ENCODE measurements at places on chromosomes 5 and 9.

DNA sequence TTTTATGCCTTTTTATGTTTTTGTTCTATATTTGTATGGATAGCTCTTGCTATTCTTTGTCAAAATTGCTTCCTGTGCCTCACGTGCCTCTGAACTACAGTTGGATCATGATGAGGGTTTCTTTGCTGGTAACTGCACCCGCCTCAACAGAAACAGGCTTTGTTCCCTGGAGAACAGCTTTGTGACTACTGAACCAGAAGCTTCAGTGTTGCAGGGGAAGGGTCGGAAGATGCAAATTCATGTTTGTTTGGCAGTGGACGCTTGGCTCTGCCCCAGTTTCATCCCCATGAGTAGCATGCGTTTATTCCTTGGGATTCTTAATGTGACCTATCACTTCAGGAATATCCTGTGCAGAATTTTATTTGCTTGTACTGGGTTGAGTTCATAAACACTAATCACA is 959.1 kb upstream of the WWC1 start:
- DNase-seq = no peak

DNA sequence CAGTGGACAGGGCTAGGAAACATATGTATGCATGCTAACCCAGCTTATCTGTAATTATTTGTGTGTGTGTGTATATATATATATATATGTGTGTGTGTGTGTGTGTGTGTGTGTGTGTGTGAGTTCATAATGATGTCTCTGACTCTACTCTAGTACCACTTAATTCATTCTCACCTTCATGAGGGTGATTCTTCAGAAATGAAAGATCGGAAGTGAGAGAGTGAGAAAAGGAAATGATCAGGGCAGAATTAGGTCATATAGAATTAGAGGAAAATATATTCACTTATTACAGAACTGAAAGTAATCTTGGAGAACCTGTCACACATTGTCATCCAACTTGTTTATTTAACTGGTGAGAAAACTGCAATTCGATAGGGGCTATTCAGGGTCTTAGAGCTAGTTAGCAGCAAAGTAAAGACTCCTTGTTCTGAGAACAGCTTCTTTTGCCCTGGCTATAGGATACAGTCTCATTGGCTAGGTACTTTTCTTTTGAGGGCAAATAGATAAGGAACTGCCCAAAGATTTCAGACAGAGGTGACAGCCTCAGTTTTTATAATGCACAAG is 58.8 kb downstream of the C9orf153 start:
- no peak for DNase-seq

- no peak for DNase-seq
These were observed 344.1 kb downstream of the NR2F1-AS1 start for GRCh38 chr5:93236807-93237421.

- DNase-seq = no peak
These were observed 3.6 kb upstream of the UIMC1 start for GRCh38 chr5:177010153-177010552.

GRCh38 chr9:91483835-91484234 is 60.2 kb upstream of the NFIL3 start:
- no peak for DNase-seq

- DNase-seq = no peak
These were observed 160.9 kb downstream of the CEP120 start for GRCh38 chr5:123262216-123262823.

DNA sequence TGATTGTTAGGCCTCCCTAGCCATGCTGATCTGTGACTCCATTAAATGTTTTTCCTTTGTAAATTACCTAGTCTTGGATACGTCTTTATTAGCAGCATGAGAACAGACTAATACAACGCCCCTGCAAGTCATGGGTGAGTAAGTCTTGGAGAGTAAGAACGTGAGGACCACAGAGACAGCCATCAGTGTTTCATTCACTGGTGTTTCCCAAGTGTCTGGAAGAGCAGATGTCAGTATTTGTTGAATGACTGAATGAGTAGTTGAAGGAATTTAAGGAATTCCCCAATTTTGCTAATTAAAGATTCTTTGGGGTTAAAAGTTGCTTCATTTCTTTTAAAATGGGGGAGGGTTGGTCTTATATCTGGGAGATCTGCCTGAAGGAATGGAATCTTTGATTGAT is 178.8 kb downstream of the TRIO start:
- no peak for DNase-seq

GRCh38 chr9:113536483-113537228 is 73.1 kb downstream of the RGS3 start:
- DNase-seq = no peak

- DNase-seq = no peak
These were observed 10.2 kb upstream of the SLC1A3 start for GRCh38 chr5:36596247-36596646.

DNA sequence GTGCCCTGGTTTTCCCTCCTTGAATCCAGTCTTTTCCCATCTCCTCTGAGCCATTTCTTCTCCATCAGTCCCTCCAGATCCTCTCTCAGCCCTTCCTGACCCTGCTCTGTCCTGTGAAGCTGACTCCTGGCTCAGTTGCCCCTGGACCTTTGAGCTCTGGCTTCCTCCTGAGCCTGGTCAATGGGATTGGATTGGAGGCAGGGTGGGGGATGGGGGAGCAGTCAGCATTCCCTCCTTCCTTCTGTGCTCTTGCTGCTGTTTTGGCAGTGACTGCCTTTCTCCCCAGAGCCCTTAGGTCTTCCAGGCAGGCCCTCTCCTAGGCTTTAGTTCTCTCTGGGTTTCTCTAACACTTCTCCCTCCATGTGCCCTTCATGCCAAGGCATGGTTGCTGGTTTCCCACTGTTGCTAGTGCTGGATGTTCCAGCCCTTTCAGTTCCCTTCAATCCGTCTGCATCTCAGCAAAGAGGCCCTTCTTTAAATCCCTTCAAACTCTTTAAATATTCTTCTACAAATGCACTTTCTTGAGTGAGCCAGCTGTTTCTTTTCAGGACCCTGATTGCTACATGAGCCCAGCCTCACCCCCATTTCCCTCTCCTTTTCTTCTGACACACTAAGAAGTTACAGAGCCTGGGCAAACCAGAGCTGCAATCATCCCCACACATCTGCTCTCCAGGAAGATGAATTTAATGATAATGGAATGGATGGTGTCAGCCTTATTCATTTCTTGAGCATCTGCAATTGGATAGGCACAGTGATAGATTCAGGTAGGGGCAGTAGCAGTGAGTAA is 2.2 kb downstream of the TNFSF15 start:
- no peak for DNase-seq

- no peak for DNase-seq
These were observed 195.9 kb downstream of the TMEM38B start for GRCh38 chr9:105890046-105890822.

DNA sequence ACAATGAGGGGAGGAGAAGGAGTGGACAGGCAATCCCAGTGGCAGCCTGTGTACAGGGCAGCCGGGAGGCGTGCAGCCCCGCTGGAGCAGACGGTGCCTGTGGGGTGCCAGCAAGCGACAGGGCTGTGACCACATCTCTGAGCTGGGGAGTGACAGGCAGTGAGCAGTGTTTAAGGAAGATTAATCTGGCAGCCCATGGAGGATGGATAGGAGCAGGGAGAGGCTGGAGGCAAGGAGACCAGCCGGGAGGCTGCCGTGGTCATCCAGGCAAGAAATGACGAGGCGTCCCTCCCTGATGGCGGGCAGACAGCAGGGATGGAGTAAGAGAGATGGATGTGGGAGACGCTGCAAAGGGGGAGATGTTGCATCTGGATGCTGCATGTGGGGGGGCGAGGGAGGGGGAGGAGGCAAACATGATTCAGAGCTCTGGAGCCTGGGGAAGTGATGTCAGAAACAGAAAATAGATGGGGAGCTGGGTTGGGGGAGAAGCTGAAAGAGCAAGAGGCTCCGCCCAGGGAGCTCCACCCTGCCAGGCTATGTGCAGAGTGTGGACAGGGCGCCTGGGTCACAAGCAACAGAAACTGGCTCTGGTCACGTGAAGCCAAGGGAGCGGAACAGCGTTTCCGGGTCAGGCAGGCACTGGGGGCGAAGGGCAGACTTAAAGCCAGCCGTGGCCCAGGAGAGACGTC is 12.6 kb downstream of the UNC5A start:
- no peak for DNase-seq

DNA sequence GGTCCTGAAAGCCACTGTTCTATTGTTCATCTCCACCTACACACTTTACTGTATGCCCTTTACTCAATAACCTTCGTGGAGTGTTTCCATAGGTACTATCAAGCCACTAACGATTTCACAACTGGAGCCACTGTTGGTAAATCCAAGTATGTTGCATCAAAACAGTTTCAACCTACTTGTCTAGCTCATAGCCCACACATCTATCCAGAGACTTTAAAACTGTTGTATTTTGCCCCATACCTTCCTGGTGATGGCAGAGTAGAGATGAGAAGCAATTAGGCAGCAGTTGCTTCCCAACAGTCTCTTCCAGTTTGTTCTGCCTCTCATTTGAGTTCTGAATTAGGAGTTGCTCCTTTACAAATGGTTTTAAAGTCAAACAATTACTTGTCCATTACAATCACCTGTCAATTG is 607 bp downstream of the FAXDC2 start:
- no peak for DNase-seq

- DNase-seq = no peak
These were observed 478.2 kb upstream of the TNC start for GRCh38 chr9:115596021-115596745.

- DNase-seq = no peak
These were observed 86.9 kb downstream of the UGCG start for GRCh38 chr9:111983484-111983908.

DNA sequence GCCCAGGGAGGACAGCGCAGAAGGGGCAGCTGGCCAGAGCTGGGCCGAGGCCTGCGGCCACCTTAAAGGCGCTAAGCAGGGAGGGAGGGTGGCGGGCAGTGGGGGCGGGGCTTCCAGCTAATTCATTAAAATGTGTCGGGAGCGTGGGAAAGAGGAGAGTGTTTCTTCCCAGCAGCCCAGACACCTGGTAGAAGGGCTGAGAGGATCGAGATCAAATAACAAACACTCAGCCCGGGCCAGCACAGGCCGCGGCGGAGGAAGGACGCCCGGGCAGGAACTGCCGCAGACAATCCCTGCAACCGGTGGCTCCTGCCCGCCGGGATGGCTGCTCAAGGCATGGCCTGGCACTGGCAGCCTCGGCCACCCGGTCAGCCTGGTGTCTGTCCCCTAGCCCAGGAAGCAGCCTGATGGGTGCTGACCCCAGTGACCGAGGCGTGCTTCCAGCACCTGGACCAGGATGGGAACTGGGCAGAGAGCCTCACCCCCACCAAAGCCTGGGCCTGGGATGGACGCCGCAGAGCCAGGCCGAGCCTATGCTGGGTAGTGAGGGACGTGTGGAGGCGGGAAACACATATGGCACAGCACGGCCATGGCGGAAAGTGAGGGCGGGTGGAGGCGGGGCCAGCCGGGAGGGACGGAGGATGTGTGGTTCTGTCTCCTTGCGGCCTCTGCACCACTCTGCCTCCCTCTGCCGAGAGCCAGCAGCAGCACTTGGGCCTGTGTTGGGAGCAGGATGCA is 3.2 kb upstream of the NRARP start:
- DNase-seq = no peak

DNA sequence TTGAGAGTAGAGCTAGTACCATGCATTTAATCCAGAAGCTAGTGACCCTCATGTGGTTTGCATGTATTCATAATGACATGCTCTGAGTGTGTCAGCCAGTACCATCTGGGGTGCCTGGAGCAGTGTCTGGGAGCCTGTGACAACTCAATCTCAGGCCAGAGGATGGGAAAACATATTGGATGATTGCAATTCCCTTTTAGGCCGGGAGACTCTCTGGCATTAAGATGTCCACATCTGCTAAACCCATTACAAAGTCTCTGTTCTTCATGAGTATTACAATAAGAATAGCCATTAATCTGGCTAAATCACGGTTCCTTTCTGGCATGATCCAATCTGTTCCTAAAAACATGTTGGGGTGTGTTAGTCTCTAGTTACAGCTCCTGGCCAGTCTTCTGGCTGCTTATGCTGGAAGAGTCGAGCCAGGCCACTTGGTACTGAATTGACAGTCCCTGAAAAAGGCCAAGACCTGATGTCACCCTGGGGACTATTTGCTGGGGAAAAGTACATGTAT is 475.7 kb downstream of the ENC1 start:
- DNase-seq = no peak

DNA sequence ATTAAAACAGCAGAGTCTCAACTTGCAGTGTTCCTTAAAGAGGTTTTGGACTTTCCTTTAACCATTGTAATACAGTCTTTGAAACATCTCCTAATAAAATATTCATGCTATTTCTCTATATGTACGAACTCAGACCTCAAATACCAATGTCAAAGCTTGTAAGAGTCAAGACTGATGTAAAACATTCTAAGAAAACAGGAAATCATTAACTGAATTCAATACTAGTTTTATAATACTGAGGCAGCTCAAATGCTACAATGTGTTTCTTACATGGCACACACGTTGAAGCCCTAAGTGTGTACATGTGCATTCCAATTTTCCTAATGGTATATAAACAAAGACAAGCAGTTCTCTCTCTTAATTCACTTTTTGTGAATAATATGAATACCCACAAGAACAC is 11.6 kb downstream of the PSIP1 start:
- DNase-seq = no peak

GRCh38 chr5:124570285-124571035 is 176.0 kb downstream of the ZNF608 start:
- DNase-seq = no peak

DNA sequence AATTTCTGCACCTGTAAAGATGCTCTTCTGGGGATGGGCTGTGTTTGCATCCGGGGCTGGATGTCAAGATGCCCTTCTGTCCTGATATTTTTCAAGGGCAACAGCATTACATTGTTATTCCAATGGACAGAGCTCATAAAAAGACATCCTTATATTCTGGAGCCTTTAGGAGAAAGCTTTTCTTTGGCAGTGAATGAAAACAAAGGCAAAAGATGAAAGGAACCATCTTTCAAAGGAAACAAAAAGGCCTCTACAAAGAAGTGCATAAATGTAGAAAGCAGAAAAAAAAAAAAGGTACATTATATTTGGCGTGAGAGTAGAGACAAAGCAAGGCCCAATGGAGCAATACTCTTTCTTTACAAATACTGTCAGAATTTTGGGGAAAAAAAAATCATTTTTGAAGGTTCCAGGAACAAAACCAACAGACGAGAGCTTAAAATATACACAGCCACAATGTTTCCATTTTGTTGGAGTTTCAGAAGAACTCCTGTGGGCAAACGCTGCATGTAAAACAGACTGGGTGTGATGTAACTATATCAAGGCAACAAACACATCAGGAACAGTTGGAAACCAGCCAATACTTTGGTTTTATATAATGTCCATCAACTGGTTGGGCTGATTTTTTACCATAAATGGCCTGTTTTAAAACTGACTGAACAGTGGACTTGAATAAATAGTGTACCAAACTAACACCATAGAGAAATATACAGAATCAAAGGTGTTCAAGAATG is 885.6 kb upstream of the DMAC1 start:
- DNase-seq = no peak

GRCh38 chr5:80326468-80326867 is 6.7 kb downstream of the SPZ1 start:
- DNase-seq = no peak

GRCh38 chr5:56281489-56282165 is 48.5 kb upstream of the ANKRD55 start:
- DNase-seq = no peak

All from stimulated activated CD8-positive, alpha-beta memory T cell treated with anti-CD3 and anti-CD28 coated beads, Interleukin-2, amount 100 ng/mL, for 1 hour (primary cell).